Activated T-cell treated with anti-CD3 and anti-CD28 coated beads, Interleukin-2, amount 50 U/mL, for 1 hour (primary cell): ENCODE measurements at places on chromosomes 12 and 14.

- DNase-seq: peak; percentile 35
Measured at GRCh38 chr12:38905480-38906351, at the start of gene CPNE8. CPNE8 (minus strand) TSS chr12:38905591; CDS start chr12:38905534, 57 bp downstream.

DNA sequence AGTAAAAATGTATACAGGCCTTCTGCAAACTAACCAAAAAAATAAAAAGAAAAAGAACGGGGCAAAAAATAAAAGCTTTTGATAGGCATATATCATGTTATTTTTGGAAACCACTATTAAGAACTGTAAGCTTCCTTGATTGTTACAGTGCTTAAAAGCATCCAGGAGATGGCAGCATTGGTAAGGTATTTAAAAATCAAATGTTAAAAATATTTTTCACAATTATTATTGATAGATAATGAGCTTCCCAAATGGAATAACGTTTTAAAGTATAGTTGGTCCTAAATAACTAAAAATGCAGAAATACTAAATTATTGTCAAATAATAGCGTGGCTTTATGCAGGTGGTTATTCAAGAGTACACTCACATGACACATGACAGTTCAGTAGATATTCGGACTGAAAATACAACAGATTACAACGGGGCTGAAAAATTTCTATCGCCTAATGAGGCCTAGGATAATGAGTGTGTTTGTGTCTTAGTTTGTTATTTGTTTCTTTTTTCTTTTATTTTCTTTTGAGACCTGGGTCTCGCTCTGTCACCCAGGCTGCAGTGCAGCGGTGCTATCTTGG, 127.2 kb upstream of the ATF7IP start:
- DNase-seq: no peak

- no peak for DNase-seq
Measured at GRCh38 chr12:89231686-89232085, 120.6 kb downstream of the DUSP6 start.

- DNase-seq: no peak
Measured at GRCh38 chr12:123602651-123603195, 824 bp downstream of the DDX55 start.

GRCh38 chr12:50265770-50266524, 17.4 kb downstream of the LIMA1 start:
- no peak for DNase-seq

DNA sequence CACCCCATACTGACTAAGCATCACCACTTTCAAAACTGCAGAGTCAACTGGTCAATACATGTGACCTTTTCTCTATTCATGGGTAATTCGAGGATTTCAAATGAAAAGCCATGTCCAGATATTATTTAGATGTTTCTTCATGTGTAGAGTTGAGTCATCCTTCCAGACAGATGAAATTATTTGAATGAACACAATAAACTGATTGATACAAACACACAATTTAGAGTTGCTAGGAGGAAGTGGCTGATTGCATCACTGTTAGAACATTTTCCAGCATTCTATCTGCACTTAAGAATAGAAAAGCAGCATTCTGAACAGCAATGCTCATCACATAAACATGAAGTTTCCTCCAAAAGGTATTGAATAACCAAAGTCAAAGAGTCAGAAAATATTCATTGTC, 273.5 kb upstream of the SOX5 start:
- no peak for DNase-seq

DNA sequence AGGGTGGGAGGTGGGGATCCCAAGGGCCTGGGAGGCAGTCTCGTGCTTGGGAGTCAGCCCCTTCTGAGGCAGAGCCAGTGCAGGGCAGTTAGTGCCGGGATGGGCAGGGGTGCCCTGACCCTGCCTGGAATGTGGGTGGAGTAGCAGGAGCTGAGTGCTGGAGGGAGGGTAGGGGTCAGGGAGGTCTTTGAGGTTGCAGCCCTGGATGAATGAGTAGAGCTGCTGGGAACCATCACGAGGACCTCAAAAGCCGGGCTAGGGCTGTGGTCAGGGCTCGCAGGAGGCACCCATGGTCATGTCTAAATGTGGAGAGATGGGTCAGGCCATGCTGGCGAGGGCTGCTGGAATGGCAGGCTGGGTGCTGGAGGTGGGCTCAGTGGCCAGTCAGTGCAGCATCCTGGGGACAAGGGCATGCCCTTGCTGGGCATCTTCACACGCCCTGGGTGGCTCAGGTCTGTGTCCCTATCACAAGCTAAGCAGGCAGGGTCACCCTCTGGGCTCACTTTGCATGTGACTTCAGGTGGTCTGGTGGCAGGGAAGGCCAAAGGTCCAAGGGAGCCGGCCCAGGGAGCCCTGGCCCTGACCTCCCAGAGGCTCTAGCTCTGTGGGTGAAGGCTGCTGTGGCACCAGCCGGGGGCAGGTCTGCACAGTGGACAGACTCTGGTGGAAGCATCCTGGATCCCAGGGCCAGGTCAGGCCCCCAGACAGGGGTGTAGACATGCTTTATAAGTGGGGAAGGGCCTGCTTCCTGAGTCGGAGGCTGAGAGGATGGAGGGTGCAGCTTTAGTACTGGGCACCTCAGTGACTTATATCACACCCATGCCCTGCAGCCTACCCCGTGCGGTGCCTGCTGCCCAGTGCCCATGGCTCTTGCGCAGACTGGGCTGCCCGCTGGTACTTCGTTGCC, 24.5 kb downstream of the PAPLN start:
- no peak for DNase-seq

- no peak for DNase-seq
Measured at GRCh38 chr12:75892731-75893408, 138.7 kb downstream of the PHLDA1 start.

DNA sequence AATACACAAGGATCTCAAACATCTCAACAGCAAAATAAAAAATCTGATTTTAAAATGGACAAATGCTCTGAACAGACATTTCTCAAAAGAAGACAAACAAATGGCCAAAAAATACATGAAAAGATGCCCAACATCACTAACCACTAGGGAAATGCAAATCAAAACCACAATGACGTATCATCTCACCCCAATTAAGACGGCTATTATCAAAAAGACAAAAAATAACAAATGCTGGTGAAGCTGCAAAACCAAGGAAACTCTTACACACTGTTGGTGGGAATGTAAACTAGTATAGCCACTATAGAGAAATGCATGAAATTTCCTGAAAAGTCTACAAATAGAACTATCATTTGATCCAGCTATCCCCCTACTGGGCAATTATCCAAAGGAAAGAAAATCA, 145.0 kb downstream of the BTG1 start:
- DNase-seq: no peak

DNA sequence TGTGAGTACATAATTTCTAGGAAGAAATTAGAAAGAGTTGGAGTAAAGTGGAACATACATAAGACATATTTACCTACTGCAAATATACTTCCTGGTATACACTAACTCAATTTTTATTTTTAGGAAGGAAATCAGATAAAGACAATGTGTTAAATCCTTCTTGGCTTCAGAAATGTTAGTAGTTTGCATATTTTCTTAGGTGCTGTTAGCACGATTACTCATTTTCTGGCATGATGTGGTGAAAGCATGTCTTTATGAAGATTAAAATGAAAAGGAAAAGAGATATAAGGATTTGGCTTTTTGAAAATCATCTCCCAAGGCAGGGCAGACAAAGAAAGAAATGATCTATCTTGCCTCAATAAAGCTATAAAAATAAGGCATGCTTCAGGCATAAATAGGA, 287.6 kb upstream of the E2F7 start:
- DNase-seq: no peak
